ENCODE measurements at places on chromosomes 7 and 10. TPM values are rescaled to one million over a fixed set of nuclear protein-coding genes. Genes with fewer than 3 reads are reported as not detected.

Gene C7orf33
- not detected for total RNA-seq

Gene TSPAN14
- total RNA-seq, result 32.7 TPM

Gene RNF32
- total RNA-seq, result not detected

Gene MMD2
- total RNA-seq, result 0.24 TPM

Gene RAB18
- total RNA-seq, result 77.3 TPM

Gene GOT1
- total RNA-seq, result 2.6 TPM

Gene HECW1
- 4.1 TPM for total RNA-seq

Gene DOCK1
- 56.1 TPM for total RNA-seq

Gene ACTL6B
- not detected for total RNA-seq

Gene LOXL4
- 20.2 TPM for total RNA-seq

Gene SFTPA1
- 0.48 TPM for total RNA-seq

Gene ASIC3
- 2.2 TPM for total RNA-seq

GRCh38 chr7:29105752-29106668 is 40.3 kb downstream of the CPVL start:
- DNase-seq, result peak; percentile 81

DNA sequence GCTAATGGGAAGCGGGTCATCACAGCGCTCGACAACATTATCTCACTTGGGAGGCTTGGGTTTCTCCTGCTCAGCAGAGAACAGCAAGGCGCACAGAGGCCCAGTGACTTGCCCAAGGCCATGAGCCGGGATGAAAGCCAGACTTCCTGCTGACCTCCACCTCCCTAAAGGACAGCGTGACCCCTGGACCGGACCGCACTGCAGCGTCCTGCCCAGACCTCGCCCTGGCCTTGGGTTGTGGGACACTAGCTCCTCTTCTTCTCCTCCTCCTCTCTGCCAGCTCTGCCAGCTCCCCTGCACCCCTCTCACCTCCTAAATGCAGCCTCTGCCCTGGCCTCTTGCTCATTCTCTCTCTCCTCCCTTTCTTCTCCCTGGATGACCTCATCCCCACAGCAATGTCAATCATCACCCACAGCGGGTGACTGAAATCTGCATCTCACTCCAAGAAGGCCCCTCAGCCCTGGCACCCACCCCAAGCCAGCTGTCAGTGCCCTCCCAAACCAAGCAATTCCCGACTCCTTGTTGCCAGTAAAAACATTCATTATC is 19.4 kb downstream of the SPOCK2 start:
- no peak for DNase-seq

DNA sequence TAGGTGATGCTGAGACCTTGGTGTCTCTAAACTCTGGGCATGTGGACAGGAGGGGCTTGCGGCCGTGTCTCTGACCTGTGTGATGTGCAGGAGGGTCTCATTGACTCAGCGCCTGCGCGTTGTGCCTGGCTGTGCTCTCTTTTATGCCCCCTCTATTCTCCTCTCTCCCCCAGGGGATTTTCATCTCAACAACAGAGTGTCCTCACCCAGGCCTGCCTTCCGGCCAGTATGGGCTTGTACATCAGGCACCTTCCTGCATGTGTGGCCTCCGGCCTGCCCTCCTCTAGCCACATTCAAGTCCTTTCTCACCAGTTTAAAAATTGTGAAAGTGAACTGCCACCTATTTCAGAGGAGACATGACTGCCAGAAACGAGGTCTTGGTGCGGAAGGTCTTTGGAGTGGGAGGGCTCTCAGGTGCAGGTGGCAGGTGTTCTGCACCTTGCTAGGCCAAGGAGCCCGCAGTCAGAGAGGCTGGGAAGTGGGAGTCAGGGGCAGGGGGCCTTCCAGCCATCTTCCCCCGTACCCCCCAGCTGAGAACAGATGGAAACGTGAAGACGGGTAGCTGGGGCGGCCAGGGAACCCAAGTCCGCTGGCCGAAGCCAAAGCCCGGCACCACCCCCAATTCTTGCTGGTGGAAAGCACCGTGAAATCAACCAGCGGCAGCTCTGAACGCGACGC is 531 bp upstream of the INTS15 start:
- no peak for DNase-seq

- no peak for DNase-seq
Observed at GRCh38 chr7:142434666-142435167, 176.9 kb upstream of the PRSS58 start.

DNA sequence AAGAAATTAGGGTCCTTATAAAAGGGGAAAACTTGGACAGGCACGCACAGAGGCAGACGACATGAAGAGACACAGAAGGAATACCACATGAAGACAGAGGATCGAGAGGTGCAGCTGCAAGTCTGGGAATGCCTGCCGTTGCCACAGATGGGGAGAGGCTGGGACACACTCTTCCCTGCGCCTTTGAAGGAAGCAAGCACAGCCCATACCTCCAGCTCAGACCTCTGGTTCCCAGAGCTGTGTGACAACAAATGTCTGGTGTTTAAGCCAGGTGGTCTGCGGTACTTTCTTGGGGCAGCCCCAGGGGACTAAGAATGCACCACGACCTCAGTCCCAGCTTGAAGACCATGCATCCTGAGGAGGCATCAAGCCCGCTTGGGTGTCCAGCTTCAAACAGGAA is 18.3 kb downstream of the INSIG1 start:
- DNase-seq, result no peak

- DNase-seq, result no peak
Observed at GRCh38 chr10:118500477-118501104, 94.9 kb downstream of the PRLHR start.

GRCh38 chr7:27314111-27314510 is 71.5 kb downstream of the EVX1 start:
- peak; percentile 51 for DNase-seq

DNA sequence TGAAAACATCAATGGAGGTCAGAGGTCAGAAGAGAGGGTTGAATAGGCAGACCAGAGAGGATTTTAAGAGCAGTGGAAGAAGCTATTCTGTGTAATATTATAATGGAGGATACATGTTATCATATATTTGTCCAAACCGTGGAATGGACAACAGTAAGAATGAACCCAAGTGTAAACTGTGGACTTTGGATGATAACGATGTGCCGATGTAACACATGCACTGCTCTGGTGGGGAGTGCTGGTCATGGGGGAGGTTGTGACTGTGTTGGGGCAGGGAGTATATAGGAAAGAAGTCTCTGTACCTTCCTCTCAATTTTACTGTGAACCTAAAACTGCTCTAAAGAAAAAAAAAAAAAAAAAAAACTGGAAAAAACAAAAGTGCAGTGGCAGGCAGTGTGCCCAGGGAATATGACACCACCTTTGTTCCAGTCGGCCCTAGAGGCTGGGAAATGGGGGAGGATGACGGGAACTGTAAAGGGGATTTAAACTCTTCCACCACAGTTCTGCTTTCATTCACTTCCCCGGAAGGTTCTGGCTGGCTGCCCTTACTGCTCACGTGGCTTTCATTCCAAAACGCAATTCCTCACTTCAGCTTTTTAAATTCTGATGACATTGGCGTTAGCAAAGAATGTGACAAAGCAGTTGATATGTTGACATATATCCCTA is 113.7 kb upstream of the ANKRD1 start:
- peak; percentile 83 for DNase-seq

- peak; percentile 79 for DNase-seq
Observed at GRCh38 chr10:44801383-44802327, 109.5 kb upstream of the TMEM72 start.

GRCh38 chr7:27199849-27200760 is at the start of gene HOXA13:
Gene HOXA13 (minus strand): TSS chr7:27200091. CDS start chr7:27200077, 14 bp downstream.
- peak; percentile 92 for DNase-seq

DNA sequence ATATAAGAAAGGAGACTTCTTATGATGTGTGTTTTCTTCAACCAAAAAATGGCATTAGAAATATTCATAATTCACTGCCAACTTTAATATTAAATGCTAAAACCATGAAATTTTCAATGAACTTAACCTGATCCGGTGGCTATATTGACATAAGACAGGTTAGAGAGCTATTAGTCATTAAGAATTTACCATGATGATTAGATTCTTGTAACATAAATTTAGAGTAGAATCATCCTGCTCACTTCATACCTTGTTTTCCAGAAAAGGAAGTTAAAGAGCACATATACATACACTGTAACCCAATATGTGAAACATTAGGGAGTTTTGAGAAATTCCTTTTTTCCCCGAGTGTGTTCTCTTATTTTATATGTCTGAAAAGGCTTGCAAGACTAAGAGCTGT is 430.3 kb upstream of the SEMA3A start:
- DNase-seq, result no peak

- no peak for DNase-seq
Observed at GRCh38 chr7:40805361-40805760, 670.6 kb downstream of the SUGCT start.

DNA sequence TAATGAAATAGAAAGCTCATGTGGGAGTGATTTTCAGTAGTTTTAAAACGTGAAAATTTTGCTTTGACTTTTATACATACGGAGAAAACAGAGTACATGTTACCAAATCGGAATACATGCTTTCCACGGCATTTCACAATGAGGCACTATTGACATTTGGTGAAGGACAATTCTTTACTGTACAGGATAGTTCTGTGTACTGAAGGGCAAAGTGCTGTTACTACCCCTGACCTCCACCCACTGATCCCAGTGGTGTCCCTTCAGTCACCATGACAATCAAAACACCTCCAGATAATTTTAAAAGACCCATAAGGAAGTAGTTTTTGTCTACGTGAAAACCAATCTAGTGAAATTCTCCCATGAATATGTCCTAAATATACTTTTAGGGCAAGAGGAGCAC is 33.1 kb upstream of the ANK3 start:
- no peak for DNase-seq

DNA sequence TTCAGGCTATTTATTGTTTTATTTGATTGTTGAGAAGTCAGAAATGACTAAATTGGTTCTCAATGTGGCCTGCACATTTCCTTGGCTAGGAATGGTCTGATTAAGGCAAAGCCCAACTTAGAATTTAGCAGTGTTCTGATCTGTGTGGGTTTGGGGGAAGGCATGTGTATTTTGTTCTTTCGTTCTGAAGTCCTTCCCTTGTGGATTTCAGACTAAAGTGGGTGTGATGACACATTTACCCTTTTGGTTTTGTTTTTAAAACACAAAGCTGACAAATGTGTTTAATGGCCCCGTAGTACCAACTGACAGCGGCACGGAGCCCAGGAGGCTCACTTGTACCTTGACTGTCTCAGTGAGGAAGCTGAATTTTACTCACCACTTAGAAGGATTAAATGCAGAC is 452.3 kb upstream of the GALNT17 start:
- DNase-seq, result peak; percentile 10

- no peak for DNase-seq
Observed at GRCh38 chr7:128398841-128399135, 11.0 kb downstream of the IMPDH1 start.

DNA sequence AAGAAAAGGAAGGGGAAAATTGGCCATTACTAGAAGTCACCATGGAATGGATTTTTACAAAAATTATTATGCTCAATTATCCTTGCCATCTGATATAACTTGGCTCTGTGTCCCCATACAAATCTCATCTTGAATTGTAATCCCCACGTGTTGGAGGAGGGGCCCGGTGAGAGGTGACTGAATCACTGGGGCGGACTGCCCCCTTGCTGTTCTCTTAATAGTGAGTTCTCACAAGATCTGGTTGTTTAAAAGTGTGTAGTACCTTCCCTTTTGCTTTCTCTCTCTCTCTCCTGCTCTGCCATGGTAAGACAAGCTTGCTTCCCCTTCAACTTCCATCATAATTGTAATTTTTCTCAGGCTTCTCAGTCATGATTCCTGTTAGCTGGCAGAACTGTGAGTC is 1023.6 kb downstream of the XPNPEP1 start:
- no peak for DNase-seq

DNA sequence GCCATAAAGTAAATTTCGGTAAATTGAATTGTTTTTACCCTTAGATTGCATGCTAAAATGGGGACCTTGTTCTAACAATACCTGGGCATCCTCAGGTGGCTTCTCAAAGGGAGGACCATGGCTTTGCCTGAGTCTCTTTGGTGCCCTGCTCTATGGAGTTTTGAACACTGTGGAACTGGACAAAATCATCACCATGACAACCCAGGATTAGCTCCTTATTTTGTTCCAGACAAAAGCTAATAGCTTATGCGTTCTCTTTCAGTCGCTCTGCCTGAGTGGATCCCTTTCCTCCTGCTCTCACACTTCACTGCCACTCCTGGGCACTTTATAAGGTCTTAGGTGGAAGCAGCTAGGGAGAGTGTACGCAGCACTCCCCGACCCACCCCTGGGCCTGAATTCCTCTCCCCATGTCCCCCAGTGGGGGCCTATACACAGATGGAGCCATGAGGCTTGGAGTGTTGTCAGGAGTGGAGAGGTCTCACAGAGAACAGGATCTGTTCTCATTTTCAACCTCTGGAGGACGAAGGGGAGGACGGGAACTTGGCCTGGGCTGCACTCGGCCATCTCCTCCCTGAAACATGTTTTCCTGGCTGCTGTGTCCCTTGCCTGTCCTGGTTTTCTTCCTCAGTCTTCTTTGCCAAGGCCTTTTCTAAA is 19.0 kb downstream of the ADCYAP1R1 start:
- no peak for DNase-seq

DNA sequence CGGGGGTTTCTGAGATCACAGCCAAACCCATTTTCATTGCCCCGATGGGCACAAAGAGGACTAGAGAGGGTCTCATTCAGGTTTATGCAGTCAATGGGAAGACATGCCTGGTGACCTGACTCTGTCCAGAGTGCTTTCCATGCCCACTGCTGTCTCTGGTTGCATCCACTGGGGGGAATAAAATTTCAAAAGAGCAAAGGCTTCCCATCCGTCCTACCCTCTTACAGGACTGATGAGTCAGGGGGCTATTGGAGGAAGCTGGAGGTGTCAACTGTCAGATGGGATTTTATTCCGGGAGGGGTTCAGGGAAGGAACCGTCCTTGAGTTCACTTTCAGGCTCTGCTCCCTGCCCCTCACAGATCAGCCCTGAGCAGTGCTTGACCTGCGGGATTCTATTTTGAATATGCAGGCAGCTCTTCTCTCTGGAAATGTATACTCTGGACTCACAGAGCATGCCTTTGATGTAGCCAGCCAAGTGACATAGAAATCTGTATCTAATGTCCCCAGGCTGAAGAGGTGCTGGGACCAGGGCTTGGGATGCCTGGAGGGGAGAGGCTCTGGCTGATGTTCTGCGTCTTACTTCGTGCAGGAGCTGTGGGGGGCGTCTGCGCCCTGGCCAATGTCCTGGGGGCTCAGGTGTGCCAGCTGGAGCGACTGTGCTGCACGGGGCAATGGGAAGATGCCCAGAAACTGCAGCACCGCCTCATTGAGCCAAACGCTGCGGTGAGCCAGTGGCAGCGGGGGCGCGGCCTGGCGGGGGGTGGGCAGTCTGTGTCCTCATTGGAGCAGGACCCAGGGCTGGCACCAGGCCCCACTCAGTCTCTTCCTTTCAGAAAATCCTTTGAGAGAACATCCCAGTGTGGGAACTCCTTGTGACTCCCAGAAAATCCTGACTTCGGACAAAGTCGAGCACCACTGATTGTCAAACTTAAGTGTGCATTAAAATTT is 12.0 kb downstream of the C10orf62 start:
- no peak for DNase-seq

DNA sequence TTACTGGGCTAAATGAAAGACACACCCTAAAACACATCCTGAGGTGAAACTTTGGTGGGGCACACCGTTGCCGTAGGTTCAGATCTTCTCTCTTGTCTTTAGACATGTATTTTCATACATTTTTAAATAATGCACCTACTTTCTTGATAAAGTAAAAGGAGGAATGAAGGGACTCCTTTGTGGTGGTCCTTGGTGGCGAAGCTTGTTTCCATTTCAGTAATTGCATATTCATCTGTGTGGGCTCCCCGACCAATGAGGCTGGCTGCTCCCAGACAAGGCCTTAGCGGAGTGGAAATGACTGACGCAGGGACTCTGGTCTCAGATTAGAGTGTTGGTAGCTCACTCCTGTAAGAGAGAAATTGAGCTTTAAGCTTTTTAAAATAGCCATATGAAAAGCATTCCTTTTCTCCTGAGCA is 815 bp downstream of the CCSER2 start:
- DNase-seq, result peak; percentile 25

GRCh38 chr7:44638611-44639557 is 32.5 kb downstream of the OGDH start:
- peak; percentile 57 for DNase-seq

GRCh38 chr10:46097576-46098317 is 51.7 kb upstream of the MSMB start:
- DNase-seq, result no peak
